Activated effector memory CD4-positive, alpha-beta T cell treated with Interleukin-2 at 50 U/mL for 16 hours (primary cell): ENCODE measurements at places on chromosomes 7 and 10.

GRCh38 chr10:130713731-130714130 is 577.5 kb downstream of the GLRX3 start:
- no peak for DNase-seq

- no peak for DNase-seq
Observed at GRCh38 chr7:20519645-20520044, 95.8 kb upstream of the ABCB5 start.

- DNase-seq = no peak
Observed at GRCh38 chr7:80206763-80207162, 72.1 kb downstream of the GNAI1 start.

- DNase-seq = peak; percentile 42
Observed at GRCh38 chr10:17454161-17455014, at the start of gene ST8SIA6. TSS of gene ST8SIA6 (minus strand) at chr10:17454595. CDS start at chr10:17454255, 340 bp downstream.

DNA sequence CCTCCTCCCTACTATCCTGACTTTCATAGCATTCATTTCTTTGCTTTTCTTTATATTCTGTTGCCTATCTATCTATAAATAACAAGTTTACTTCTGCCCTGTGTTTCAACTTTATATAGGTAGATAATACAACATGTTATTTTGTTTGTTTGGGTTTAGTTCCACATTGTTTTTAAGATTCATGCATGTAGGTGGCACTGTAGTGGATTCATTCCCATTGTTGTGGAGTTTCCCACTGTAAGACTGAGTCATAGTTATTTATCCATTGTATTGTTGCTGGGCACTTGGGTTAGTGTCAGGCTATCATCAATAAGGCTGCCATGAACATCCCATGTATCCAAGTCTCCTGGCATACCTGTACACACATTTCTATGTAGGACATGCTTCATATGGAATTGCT is 127.7 kb downstream of the ARHGAP22 start:
- no peak for DNase-seq

DNA sequence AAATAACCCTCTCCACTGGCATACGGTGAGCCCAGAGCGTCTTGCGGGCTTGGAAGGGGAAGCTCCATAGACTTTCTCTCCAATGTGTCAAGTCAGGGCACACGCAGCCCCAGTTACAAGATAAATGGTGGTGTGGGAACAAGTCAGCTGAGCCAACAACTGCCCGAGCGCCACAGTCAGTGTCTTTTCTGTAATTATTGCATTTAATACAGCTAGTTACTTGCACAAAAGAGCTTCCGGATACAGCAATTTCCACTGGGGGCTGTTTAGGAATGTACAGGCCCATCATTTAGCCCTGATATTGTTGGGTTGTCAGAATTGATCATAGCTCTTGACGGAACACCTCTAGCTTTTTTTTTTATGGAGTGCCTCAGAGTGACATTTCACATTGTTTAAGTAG is 193.5 kb upstream of the SP8 start:
- no peak for DNase-seq

- no peak for DNase-seq
Observed at GRCh38 chr7:39651265-39651664, 27.9 kb downstream of the RALA start.

DNA sequence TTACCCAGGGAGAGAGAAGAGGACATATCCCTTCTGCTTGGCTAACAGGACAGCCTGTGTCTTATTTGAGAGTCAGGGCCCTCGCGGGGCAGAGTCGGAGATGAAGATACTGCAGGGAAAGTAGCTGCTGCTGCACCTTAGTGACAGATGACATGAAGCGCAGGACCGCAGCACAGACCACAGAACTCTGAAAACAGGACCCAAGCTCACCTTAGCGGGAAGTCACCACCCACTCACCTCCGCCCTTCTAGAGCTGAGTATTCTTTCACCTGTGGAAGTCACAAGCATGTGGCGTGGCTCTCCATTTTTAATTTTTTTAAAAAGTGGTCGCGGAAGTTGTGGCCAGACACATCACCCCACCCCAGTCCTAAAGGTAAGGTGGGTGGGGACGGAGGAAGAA is 191.4 kb downstream of the FAM107B start:
- peak; percentile 71 for DNase-seq
